ENCODE measurements at places on chromosomes 2 and 18.

DNA sequence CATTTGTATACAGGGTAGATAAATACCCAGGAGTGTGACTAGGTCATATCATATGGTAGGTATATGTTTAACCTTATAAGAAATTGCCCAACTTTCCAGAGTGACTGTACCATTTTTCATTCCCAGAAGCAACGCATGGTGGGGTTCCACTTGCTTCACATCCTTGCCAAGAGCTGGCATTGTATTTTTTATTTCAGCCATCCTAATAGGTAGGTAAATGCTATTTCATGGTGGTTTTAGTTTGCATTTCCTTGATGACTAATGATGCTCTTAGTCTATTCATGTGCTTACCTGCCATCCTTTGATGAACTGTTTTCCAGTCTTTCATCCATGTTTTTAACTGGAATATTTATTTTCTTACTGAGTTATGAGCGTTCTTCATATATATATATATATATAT, 51.9 kb downstream of the MAP4K3 start:
- no peak for DNase-seq

DNA sequence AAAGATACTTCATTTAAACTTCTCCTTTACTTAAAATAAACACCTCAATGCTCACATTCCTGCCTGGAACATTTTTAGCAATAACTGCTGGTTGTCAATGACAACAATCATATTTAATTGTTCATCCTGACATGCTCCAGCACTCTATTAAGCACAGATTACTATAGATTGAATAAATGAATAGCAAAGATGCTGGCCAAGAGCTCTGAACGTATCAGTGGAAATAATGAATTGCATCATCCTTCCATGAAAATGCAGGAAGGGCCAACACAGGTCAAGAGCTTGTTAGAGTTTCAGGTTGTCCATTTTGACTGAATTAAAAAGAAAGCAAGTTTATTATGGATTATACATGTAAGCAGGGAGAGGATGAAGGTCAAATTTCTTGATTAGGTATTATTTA, 994.0 kb downstream of the TSN start:
- DNase-seq: no peak

DNA sequence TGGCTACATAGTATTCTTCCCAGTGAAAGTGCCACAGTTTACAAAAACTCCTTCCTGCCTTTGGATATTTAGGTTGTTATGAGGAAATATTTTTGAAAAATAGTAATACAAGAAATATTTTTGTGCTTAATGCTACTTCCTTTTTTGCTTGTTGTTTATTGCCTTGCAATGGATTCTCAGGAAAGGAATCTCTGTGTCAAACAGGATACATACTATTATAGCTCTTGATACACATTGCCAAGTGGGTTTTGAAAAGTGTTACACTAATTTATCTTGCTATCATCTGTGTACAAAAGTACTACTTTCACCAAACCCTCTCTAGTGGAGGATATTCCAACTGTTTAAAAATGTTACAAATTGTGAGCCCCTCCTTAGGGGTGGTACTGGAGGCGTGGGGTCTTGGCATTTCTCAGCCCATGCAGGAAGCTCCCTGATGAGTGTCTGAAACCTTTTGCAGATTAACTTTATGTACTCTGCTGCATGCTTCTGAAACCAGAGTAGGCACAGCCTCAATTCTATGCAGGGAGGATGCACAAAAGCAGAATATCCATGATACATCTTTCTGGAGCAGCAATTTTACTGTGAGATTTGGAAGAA, 54.5 kb downstream of the EVA1A start:
- DNase-seq: no peak

GRCh38 chr2:23250371-23250770, 134.6 kb upstream of the KLHL29 start:
- DNase-seq: no peak

GRCh38 chr2:172588931-172589330, 33.0 kb downstream of the PDK1 start:
- no peak for DNase-seq

DNA sequence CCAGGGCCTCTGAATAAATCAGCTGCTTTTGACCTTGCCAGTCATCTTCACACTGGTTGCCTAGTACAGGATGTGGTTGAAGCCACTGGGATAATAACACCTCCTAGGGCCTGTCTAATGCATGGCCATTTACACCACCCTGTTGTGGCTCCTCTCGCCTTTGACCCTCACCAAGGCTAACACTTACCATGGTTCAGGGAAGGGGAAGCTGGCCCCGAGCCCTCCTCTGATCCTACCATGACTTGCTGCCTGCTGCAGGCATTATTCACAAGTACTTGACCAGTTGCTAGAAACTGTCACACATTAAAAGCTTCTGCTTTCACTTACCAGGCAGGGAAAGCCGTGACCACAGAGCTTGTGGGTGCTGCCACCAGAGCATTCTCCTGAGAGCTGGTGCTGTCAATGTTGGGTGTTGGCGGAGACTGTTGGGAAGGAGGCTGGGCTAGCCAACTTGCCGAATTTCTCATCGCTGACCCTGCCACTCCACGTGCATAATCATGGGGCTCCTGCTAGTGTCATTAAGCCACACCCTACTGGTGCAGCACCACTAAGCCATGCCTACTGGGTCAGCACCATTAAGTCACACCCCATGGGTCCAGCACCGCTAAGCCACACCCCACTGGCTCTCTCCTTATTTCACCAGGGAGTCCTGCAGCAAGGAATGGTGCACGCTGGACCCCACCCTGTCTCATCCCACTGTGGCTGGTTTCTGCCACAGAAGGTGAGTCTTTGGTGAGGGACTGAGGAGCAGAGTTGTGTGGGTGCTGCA, 47.0 kb upstream of the TTC39C start:
- DNase-seq: peak; percentile 10

- DNase-seq: no peak
Measured at GRCh38 chr2:162520959-162521358, 177.0 kb downstream of the GCA start.

GRCh38 chr2:101251844-101252407, 760 bp upstream of the CNOT11 start:
- no peak for DNase-seq
